Ascending aorta (tissue), 2 donors: ENCODE measurements at places on chromosomes 13 and 19. TPM values are rescaled to one million over a fixed set of nuclear protein-coding genes. Genes with fewer than 3 reads are reported as not detected.

GRCh38 chr19:27974082-27974513, 1238.9 kb downstream of the UQCRFS1 start:
- DNase-seq = no peak

GRCh38 chr13:30415430-30416030, 6.8 kb upstream of the UBE2L5 start:
- no peak for DNase-seq

GRCh38 chr19:570251-570686, 2.1 kb upstream of the BSG start:
- no peak for DNase-seq

DNA sequence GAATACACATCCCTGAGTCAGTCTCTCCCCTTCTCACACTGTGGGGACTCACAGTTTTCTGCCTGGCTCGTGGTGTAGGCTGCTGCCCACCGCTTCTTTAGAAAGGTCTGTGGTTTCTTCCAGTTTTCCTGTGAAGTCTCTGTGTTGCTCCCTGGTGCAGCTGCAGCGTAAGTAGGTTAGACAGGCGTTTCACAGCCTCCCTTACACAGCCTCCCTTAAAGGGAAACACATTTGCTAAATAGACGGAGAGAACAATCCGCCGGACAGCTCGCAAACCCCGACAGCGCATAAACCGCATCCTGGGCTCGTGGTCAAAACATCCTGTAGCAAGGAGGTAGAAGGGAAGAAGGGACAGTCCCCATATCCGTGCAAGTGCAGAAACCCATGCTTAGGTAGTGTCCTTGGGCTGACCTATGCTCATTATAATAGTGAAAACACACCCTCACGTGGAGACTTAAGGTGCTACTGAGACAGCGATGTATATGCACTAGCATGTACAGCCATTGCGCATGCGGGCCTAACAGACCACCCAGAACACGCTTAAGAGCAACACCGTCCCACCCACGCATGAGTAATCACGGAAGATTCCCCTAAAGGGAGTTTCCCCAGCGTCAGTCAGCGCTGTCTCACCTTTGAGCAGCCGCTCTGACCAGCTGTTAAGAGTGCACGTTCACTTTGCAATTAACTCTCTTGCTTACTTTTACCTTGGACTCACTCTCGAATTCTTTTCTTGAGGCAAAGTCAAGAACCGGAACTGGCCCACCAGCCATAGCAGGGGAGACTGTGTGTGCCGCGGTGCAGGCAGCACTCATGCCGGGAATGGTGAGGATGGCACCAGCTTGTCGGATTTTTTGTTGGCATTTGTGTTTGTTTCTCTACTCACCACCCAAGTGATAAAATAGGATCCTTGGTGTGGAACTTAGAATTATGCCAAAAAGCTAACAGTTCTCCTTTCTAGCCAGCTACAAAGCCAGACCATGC, 16.6 kb downstream of the SIGLEC8 start:
- DNase-seq = peak; percentile 69

GRCh38 chr13:95434111-95434510, 118.4 kb upstream of the CLDN10 start:
- DNase-seq = no peak

- DNase-seq = no peak
Observed at GRCh38 chr13:31069808-31070534, 91.7 kb downstream of the HSPH1 start.

The ZNF112 gene
- 0.11 TPM for total RNA-seq

The LRP3 gene
- 28.8 TPM for total RNA-seq

The NEK5 gene
- total RNA-seq = not detected

The NALCN gene
- total RNA-seq = 18.5 TPM

The RASAL3 gene
- total RNA-seq = 4.4 TPM

The NLRP9 gene
- not detected for total RNA-seq

The DIRAS1 gene
- not detected for total RNA-seq

The PEX11G gene
- total RNA-seq = not detected
